ENCODE measurements at places on chromosomes 11 and 22.

DNA sequence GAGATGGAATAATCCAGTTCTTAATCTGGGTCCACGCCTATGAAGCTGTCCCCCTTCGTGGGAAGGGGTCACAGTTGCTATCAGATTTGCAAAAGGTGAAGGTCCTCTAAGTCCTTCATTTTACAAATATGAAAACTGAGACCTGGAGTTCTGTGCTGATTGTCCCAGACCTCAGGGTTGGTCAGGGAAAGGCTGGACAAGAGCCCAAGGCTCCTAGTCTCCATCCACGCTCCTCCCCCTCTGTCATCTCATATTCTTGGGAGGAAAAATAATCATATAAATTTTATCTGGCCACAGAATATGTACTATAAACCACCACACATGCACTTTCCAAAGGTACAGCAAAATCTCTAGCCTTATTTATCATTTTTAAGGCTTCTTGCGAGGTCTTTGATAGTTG lies 5.5 kb downstream of the PACSIN2 start:
- no peak for DNase-seq

GRCh38 chr11:61149624-61150615 lies 11.3 kb downstream of the VPS37C start:
- DNase-seq: no peak

- DNase-seq: no peak
Measured at GRCh38 chr11:86201371-86201884, 43.1 kb upstream of the EED start.

DNA sequence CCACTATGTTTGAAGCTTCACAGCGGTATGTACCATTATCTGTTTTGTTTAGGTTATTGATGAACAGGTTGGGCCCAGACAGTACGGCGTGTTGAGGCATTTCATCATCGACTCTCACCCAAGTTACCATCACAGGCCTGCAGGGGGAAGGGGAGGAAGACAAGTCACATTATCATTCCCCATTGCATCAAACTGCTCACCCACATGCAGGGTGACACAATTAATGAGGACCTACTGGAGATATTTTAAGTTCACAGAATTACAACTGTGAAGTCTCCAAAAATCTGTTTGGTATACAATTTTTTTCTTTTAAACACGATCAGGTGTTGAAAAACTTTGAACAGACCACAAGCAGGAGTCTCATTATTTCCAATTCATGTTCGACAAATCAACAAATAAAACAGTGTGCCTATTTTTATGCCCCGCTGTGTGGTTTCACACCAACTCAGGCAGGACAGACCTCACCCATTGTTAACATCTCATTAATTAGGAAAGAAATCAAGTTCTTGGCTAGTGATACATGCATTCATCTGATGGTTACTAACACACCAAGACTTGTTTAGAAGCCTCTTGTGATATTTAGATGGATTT lies 289.5 kb downstream of the CADM1 start:
- DNase-seq: no peak

GRCh38 chr11:104404231-104405175 lies 240.6 kb upstream of the PDGFD start:
- no peak for DNase-seq

DNA sequence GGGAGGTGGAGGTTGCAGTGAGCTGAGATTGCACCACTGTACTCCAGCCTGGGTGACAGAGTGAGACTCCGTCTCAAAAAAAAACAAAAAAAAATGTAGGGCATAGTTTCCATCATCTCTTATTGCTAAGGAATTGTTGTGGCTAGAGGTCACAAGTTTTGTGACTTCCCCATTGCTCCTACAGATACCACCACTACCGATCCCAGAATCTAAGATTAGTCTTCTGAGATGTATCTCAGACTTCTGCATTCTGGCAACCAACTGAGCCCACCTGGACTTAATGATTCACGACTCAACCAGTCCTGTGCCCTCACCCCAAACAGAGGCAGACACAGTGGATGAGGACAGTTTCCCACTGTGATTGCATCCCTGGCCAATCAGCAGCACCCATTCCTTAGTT lies 148.9 kb downstream of the NECTIN1 start:
- no peak for DNase-seq

DNA sequence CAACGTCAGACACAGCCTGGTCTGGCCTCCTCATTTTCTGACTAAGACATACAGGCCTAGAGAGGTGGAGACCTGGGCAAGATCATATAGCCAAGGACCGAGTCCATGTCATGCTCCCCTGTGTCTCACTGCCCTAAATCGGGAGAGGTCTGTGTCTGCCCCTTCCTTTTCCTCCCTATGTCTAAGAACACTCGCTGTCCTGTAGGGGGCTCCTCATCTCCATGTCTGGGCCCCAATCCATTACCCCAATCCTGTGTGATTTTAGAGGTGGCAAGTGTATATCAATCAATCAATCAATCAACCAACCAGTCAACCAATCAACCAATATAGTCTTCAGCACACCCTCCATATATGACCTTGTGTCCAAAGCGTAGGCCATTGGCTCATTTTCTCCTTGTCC lies 125.7 kb downstream of the KIRREL3 start:
- DNase-seq: no peak

All from femur (tissue), 1 donor.